ENCODE measurements at places on chromosomes 7 and 10.

- DNase-seq: no peak
These were observed 35.0 kb upstream of the DGKB start for GRCh38 chr7:14937581-14937980.

DNA sequence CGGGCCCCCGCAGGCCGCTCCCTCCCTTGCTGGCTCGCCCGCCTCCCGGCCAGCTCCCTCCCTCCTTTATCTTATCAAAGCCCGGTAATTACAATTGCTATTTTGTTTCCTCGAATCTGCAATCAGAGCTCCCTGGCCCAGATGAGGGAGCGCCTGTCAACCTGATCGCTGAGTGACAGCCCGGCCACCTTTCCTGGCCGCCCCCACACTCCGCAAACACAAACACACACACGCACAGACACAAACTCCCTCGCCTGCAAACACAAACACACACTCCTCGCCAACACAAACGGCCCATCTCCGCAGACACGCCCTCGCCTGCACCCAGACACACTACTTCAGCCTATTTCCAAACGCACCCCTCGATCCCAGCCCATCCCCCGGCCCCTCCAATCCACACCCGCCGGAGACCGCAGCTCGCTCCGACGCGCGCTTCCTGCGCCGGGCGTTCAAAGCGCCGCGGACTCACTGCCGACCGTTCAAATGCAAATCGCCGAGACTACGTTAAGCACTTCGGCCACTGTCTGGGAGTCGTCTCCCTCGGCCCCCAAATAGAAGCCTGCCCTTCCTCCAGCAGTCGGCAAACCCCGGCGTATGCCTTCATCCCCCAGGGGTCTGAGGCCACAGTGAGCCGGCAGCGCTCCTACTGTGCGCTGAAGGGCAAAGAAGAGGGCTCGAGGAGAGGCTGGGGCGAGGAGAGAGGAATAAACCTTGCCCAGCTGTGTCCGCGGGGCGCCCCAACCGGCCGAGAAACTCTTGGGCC is 3.0 kb upstream of the FGF8 start:
- DNase-seq: peak; percentile 14

GRCh38 chr7:140915935-140916555 is 8.7 kb downstream of the BRAF start:
- DNase-seq: no peak

GRCh38 chr10:112778579-112778978 is 171.5 kb upstream of the TCF7L2 start:
- no peak for DNase-seq

DNA sequence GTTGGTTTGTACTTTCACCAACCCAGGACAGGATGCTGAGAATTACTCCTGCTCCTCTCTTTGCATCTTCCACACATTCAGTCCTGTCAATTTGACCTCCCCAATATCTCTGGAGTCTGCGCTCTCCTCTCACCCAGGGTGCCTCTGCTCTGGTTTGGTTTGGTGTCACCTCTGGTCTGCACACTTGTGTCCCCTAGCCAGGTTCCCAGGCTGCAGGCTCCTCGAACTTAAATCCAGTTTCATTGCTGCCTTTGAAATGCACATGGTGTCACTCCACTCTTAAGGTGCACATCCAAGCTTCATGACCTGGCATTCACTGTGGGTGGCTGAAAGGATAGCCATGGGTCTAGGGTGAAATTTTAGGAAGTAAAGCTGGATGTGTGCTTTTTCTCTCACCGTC is 271.6 kb downstream of the RPS24 start:
- DNase-seq: no peak

DNA sequence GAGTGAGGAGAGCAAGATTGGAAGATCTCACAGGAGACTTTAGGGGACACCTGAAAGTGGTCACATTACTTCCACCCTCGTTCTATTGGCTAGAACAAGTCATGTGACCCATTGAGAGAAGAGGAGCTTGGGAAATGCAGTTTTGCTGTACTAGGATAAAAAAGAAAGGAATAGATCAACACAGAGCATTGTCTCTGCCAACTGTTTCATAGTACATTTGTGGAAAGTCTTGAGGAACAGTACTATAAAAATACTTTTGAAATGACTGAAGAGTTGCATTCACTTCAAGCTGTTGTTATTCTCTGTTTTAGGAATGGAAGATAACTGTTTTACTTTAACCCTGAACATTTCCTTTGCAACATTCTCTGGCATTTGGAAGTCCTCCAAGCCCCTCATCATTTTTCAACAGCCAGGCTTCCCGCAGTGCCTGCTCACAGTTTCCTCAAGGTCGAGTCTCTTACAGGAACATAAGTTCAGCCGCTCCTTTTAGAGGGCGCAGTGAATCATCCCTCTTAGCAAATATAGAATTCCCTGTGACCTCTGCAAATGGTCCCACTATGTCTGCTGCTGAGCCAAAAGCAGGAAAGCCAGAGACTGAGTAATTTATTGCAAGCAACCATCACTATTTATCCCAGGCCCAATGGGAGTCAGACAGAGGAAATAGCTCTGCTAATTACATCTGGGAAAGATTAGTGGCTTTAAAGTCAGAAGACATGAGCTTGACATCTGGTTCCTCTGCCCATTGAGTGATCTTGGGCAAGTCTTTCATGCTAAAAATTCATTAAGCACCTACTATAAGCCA is 40.7 kb downstream of the MRPL32 start:
- no peak for DNase-seq

- DNase-seq: no peak
These were observed 136.1 kb downstream of the ICA1 start for GRCh38 chr7:8125680-8126444.

GRCh38 chr7:36526863-36527548 is 137.3 kb downstream of the ANLN start:
- DNase-seq: no peak

DNA sequence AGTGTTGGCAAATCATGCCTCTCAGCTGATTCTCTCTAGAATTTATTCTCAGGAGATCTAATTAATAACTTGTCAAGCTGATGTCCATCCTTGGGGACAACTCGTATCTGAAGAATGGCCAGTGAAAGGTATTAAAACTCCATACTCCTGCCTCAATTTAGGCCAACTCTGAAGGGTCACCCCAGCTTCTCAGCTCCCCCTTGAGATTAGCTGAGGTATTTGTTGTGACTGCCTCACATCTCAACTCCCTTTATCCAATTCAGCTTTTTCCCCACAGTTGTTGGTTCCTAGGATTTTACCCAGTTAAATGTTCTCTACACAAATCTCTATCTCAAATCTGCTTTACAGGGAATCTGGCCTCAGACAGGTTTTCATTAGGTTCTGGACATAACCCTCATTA is 182.4 kb downstream of the MALRD1 start:
- no peak for DNase-seq

GRCh38 chr10:31698181-31698830 is 230.3 kb downstream of the ARHGAP12 start:
- DNase-seq: no peak

DNA sequence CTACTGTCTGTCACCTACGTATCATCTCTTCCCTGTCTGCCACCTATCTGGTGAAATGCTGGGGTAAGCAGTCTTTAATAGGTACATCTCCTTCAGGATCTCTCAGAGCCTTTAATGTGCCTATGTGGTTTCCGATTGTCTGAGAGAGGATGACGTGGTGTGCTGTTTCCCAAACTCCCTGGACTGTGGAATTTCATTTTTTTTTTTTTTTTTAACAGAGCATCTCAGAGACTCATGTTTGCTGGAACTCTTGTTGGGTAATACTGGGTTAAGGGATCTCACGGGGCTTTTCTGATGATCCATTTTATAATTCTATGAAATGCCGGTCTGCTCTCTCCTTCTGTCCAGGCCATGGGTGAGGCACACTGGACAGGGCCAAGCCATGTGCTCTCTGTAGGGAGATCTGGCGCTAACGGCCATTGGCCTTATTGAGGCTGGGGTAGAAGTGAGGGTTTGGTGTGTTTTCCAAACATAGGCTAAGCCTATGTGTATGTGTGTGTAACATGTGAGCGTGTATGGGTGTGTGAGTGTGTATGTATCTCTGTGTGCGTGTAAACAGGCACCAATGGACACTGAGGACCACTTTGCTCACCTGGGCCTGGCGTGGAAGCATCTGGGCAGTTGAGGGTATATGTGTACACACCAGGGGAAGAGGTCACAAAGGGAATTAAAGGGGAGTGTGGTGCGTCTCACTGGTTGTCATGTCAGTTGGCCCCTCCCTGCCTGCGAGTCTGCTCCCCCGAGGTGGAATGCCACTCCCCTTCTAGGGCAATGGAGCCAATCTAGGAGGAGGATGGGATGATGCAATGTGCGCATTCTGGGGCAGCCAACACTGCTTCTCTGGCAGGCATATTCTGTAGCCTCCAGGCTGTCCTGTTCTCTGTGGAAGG is 7.8 kb downstream of the ADRA2A start:
- no peak for DNase-seq

- DNase-seq: no peak
These were observed 374.6 kb downstream of the CALN1 start for GRCh38 chr7:72037516-72037915.

- DNase-seq: peak; percentile 96
These were observed 11.2 kb downstream of the SLC13A4 start for GRCh38 chr7:135716677-135717238.

DNA sequence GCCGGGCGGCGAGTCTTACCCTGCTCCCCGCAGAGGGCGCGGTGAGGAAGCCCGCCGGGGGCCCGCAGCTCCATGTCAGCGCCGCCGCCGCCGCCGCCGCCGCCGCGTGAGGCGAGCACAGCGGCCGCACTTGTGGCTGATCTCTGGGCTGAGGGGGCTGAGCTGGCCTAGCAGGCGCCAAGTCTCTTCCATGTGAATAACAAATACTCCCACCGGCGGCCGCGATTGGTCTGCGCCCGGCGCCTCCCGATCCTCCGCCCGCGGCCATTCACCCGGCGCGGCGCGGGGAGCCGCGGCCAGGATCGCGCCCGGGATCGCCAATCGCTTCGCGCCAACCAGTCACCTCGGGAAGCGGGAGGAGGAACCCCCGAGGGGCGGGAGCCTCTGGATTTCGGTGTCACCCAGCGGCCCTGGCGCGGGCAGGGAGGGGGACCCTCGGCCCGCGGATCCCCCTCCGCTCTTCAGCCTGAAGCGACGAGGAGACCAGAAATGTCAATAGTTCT is at the start of gene GRM8:
GRM8 (minus strand) TSS at position 164 of the 503 bp plus-strand sequence.
- DNase-seq: no peak

DNA sequence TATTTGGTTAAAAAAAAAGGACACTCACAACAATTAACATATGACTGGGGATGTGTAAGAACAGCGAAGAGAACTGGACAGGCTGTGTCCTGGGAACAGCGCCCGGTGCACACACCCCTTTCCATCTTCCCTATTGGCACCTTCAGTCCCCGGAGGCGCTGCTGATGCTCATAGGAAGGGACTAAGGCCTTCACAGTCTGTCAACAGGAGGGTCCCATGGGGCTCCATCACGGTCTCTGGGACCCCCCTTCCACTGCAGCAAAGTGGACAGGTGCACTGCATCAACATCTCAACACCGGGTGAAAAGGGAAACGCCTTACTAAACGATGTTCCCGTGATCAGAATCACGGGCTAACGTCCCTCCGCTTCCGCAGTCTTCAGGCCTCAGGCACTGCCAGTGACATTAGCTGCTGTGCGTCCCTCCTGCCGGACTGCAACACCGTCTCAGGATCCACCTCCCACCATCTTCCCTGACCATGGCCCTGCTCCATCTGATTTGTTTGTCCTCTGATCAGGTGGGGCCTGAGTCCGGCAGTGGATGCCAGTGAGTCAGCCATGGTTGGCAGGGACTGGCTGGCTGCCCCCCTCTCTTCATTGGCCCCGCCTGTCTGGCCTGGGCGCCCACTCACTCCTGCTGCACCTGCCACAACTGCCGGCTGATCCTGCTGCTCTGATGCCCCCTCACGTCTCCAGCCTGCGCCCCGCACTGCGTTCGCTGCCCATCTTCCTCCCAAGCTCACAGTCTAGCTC is 614.7 kb downstream of the DNAJB6 start:
- no peak for DNase-seq

DNA sequence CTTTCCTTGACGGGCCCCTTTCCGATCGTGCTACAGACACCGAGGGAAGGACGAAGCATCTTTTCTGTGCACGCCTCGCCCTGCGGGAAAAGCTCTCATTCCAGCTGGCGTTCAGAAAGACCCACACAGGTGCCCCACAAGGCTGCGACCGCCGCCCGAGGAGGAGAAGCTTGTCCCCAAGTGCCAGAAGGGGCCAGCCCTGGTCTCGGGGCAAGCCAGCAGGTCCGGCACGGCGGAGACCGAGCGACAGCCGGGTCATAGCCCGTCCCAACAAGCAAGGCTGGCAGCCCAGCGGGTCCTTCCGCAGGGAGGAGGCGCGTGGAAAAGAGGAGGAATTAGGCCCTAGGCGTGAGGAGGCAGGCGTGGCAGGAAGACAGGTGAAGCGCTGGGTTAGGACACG is 62.7 kb downstream of the TNRC18 start:
- no peak for DNase-seq

- peak; percentile 16 for DNase-seq
These were observed 36.9 kb downstream of the ASB13 start for GRCh38 chr10:5629303-5630111.

GRCh38 chr10:68302871-68303270 is 29.0 kb upstream of the HNRNPH3 start:
- no peak for DNase-seq

DNA sequence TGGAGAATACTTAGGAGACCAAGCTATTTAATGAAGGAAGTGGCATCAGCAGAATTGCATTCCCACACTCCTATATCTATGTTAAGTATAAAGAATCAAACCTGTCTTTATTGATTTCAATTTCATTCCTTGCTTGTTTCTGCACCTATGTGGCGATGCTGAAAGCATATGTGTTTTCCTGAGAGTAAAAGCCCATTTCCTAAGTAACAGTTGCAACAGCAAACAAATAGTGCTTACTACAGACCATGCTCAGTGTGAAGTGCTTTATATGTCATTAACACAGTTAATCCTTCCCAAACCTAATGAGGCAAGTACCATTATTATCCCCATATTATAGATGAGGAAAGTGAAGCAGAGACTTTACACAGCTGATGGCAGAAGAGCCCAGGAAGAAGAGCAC is 552.1 kb downstream of the PARD3 start:
- no peak for DNase-seq

- no peak for DNase-seq
These were observed 322.0 kb downstream of the AGMO start for GRCh38 chr7:15239801-15240200.

DNA sequence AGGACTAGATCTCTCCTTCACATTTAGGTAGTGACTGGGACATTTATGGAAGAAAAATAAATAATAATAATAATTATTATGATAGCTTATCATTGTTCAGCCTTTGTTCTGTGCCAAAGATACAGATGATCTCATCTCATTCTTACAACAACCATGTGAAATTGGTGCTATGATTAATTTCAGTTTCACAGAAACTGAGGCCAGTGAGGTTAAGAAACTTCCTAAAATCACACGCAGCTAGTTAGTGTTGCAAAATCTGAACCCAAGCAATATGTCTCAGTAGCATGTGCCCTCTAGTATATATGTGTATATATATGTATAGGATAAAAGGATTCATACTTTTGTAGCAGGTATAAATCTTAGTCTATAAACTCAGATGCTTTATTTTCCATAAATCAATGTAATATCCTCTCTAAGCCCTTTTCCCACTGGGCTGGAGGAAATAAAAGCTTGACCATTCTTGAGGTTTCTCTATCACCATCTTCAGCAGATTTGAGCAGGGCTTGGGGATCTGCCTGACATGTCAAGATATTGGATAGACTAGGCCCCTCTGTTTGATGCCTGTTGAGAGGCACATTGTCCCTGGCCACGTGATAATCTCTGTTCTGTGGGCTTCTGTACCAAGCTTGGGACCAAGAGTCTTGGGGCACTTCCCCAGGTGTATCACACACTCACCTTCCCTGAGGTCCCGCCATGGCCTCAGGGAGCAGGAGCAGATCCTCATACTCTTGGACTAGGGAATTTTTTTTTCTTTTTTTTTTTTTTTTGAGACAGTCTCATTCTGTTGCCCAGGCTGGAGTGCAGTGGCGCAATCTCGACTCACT is 172.6 kb upstream of the NRP1 start:
- DNase-seq: no peak

Measured in DMS 273 treated with DMSO at 0.1 percent for 48 hours (cell line).